ENCODE measurements at places on chromosomes 7 and 10. TPM values are rescaled to one million over a fixed set of nuclear protein-coding genes. Genes with fewer than 3 reads are reported as not detected.

DNA sequence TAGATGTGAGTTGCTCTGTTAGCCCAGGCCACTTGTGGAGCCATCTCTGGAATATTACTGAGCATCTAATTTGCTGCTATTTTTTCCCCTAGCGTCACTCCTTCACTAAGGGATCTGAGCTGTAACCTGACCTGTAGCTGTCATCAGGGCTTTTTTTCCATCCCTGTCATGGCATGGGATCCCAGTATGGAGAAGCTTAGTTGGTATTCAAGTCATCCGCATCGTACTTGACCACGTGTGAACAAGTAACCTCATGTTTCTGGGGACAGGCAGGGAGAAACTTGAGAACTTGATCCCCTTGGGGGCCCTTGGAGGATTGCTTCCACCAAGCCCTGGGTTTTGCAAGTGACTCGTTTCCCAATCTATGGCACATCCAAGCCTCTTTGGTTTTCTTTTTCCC is 474.4 kb upstream of the GALNT17 start:
- no peak for DNase-seq

- DNase-seq = no peak
Observed at GRCh38 chr7:11727864-11728263, 104.1 kb downstream of the THSD7A start.

DNA sequence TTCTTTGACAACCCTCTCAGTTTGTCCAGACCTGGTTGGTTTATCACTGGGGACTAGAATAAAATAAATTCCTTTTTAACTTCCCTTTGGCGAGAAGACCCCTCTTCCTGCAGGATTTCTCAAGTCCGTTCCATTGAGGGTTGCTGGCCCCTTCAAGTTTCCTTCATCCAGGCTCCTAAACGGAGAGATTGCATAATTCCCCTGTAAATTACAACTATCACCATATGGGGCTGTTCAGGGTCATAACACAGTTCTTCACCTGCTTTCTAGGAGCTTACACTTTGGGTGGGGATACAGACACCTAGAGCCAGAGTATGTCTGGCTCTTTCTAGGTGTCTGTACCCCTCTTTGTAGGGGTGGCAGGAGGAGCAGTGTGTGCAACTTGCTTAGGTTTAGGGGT is 3.3 kb upstream of the COPS6 start:
- DNase-seq = no peak

- DNase-seq = no peak
Observed at GRCh38 chr10:116274064-116274904, 1.3 kb upstream of the GFRA1 start.

DNA sequence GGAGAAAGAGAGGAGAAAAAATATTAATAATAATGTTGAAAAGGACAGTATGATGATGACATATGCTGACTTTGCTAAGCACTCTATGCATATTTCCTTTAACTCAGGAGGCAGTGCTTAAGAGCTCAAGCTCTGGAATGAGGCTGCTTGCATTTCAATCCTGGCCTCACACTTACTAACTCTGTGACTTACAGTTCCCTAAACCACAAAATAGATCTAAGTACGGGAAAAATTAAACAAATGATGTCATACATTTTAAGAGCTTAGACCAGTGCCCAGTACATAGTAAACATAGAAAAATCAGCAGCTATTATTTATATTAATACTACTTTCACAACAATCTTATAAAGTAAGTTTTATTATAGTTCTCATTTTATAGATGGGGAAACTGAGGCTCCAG is 61.3 kb downstream of the GFRA1 start:
- no peak for DNase-seq

DNA sequence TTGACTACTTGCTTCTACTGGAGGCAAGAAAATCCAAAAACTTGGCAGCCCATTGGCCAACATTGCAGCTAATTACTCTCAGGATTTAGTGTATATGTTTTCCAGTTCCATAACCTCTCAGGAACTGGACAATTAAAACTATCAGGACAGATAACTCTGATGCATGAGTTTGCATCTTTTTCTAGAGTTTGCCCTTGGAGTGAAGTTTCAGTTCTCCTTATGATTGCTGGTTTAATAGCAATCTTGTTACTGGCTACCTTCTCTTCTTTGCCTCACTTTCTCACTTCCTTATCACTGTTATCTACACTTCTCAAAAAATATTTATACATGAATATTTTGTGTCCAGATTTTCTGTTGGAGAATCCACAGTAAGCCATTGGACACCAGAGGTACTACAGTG is 735.9 kb downstream of the PCDH15 start:
- no peak for DNase-seq

DNA sequence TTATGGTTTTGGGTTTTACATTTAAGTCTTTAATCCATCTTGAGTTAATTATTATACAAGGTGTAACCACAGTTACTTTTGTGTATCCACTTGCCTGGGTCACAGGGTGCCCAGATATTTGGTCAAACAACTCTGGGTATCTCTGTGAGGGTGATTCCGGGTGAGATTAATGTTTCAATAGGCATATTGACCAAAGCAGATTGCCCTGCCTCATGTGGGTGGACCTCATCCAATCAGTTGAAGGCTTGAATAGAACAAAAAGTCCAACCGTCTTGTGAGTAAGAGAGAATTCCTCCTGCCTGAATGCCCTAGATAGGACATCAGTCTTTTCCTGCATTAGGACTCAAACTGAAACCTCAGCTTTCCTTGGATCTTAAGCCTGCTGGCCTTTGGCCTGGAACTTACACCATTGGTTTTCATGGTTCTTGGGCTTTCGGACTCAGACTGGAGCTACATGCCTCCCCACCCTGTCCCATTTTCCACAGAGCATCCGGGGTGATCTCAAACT is 68.9 kb upstream of the ST8SIA6 start:
- no peak for DNase-seq

- no peak for DNase-seq
Observed at GRCh38 chr7:134046594-134047128, 80.5 kb upstream of the LRGUK start.

DNA sequence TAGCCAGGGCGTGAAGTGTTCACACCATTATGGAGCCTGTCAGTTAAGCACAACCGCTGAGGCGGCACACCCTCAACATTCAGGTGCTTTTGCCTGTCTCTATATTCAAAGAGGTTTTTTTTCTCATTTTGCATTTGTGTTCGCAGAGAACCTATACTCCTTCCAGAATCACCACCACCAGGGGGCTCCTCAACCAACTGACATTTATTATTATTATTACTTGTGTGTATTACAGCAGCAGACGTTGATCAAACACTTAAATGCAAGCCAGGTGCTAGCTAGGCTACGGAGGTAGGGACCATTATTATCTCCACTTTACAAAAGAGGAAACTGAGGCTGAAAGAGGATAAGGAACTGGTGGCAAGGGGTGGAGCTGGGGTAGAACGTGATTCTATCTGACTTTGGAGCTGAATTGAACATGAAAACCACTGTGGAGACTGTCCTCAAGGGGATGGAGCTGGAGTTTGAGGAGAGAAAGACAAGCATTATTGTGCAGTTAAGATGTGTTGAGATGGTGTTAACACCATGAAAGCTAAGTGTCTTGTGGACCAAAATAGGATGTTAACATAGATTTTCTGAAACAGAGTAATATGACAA is 133.8 kb upstream of the PLXNA4 start:
- peak; percentile 82 for DNase-seq

DNA sequence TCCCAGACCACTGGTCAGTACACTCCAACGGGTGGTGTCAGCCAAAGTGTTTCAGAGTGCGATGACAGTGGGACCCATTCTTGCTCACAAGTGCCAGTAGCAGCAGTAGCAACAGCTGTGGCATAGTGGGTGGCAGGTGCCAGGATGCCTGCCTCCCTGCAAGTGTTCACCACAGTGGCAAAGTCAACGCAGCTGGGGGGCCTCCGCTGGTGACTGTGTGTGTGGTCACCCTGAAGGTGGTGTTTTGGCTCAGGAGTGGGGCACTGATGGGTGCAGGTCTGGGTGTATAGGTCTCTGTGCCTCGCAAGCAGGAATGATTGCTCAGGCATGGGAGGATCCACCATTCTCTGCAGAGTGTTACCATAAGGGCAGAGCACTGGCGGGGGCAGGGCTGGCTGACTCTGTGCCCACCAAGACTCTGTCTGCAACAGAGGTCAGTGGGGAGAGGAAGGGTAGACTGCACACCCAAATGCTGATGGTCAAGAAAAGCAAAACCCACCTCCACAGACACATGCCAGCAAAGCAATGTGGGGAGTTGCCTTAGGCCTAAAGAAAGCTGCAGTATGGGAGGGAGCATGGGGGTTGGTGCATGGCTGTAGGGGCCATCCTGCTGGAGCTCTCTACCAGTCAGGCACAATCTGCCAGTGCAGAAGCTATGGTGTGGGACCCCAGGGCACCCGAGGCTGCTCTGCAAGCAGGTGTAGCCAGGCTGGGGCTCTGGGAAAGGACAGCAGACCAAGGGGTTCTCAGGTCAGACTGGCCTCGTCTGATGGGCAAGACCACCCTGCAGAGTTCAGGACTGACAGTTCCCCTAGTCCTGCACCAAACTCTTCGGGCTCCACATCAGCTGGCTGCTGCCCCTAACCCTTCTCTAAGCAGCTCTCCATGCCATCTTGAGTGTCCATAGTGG is 368.1 kb downstream of the CTNNA3 start:
- no peak for DNase-seq

DNA sequence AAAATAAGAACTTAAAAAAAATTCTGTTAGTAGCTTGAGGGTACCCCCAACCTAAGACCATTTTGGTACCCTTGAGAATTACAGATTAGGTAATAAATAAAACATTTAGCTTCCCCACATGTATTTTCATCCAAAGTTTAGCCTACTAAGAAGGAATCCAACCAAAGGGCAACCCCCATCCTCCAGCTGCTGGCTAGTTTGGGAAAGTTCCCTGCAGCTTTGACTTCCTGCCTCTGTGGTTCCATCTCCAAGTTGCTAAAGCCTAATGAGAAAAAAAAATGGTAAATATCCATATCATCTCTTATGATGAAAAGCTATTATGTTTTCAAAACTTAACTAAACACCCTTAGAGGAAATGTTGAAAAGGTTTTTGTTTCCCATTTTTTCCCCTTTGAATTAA is 547.2 kb downstream of the ANKRD7 start:
- DNase-seq = no peak

DNA sequence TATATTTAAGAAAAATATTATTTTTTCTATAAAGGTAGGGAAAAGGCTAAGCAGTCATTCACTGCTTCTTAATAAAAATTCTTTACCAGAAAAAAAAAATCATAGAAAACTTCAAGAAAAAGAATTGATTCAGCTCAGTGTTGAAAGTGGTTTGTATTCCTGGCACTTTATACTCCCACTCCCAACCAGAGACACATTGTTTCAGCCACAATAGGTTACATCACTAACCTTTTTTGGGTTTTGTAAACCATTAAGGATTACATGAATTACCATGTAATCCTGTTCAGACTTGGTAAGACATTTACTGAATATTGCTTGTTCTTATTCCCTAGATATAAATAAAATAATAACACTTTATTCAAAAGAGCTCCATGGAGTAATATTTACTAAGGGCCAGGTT is 46.6 kb downstream of the MINPP1 start:
- no peak for DNase-seq

- peak; percentile 56 for DNase-seq
Observed at GRCh38 chr7:134910968-134911367, 75.3 kb upstream of the AGBL3 start.

- no peak for DNase-seq
Observed at GRCh38 chr7:16135658-16136057, 285.7 kb downstream of the CRPPA start.

KCND2 gene
- total RNA-seq = not detected

TLX1 gene
- not detected for total RNA-seq

POLR2J3 gene
- 45.5 TPM for total RNA-seq

TAS2R41 gene
- total RNA-seq = not detected

OR13A1 gene
- total RNA-seq = 3.2 TPM
